Hematopoietic multipotent progenitor cell treated with erythropoietin and hydrocortisone succinate and interleukin-3 and kit ligand, for 15 days (in vitro differentiated cells): ENCODE measurements at places on chromosomes 16 and 17.

GRCh38 chr17:53629188-53629587, 193.5 kb upstream of the KIF2B start:
- DNase-seq: no peak

DNA sequence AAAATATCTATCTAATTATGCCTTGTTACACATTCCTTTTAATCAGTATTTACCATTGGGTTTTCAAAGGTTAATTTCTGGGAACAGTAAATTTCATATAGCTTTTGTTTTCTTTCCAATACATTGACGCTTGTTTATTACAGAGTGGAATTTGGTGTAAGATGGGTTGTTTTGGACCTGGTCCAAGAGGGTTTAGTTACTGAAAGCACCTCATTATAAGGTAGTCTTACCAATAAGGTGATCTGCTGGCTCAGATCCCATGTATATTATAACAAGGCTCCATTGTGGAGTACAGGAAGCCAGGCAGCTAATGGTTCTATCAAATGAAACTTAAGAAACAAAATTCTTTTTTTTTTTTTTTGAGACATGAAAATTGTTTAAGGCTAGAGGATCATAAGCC, 87.3 kb upstream of the NACA2 start:
- DNase-seq: no peak

- no peak for DNase-seq
Observed at GRCh38 chr17:17739388-17740066, 58.3 kb downstream of the RAI1 start.

- no peak for DNase-seq
Observed at GRCh38 chr16:89613231-89613953, at the start of gene DPEP1. Gene DPEP1 (plus strand): TSS chr16:89613642. CDS start chr16:89630411, 16,769 bp downstream.

DNA sequence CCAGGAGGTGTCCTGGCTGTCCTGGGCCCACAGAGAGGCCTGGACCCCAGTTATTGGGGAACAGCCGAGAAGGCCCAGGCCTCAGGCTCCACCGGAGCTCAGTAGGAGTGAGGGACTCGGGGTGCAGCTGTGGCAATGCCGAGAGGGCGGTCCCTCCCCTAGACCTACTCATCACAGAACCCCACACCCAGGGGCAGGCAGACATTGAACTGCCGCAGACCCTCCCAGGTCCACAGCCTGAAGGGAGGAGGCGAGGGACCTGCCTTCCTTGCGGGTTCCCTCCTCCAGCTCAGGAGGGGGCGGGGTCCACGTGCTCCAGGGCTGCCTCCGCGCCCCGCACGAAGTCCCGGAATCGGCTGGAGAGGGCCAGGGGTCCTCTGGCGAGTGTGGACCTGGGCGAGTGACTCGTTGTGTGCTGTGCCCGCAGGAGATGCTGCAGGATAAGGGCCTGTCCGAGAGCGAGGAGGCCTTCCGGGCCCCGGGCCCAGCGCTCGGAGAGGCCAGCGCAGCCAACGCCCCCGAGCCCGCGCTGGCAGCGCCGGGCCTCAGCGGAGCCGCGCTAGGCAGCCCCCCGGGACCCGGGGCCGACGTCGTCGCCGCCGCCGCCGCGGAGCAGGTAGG, 3.9 kb downstream of the TBX4 start:
- DNase-seq: no peak

DNA sequence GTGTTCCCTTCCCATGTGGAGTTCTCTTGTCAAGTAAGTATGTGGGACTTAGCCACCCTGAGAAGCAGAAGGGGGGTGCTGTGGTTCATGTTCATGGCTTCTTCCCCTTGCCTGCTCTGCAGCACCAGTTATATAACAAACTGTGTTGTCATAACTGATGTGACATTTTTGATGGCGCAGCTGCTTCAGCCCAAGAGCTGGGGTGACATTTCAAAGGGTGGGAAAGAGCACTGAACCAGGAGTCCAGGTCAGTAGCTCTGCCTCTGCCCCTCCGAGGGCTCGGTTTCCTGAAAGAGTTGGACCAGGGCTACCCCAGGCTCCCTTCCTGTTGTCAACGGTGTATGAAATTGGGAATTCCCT, 7.4 kb downstream of the GNAO1 start:
- DNase-seq: no peak

DNA sequence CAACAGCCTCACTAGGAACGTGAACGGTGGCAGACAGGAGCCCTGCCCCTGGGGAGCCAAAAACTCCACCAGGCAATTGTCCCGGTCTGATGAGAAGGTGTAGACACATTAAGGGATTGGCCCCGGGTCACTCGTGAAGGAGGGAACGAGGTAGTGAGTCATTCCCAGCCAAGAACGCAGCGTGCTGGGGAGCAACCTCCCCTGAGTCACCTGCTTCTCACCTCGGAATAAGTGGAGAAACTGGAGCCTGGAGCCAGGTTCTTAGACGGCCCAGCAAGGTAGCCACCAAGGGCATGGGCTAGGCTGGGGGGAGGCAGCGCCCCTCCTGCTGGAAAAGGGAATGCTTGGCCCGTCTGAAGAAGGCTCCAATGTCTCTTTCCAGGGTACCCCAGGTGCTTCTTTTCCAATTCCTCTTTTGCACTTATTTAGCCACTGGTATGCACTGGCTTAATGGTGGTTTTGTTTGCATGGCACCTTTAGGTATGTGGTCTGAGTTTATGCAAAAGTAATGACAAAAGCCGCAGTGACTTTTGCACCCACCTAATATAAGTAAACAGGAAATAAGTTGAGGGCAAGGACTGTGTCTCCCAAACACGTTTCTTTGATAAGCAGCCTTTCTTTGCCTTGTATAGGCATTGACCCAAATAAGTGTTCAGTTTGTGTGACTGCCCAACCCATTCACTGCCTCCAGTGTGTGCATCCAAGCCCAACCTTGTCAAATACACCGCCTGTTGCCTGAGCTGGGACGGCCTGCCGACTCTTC, 1.8 kb upstream of the HELZ start:
- DNase-seq: no peak

GRCh38 chr17:74183411-74183810, 20.1 kb upstream of the RPL38 start:
- DNase-seq: no peak
